ENCODE measurements at places on chromosomes 1 and 21.

GRCh38 chr1:97314685-97315084 is 593.1 kb downstream of the PTBP2 start:
- no peak for DNase-seq

DNA sequence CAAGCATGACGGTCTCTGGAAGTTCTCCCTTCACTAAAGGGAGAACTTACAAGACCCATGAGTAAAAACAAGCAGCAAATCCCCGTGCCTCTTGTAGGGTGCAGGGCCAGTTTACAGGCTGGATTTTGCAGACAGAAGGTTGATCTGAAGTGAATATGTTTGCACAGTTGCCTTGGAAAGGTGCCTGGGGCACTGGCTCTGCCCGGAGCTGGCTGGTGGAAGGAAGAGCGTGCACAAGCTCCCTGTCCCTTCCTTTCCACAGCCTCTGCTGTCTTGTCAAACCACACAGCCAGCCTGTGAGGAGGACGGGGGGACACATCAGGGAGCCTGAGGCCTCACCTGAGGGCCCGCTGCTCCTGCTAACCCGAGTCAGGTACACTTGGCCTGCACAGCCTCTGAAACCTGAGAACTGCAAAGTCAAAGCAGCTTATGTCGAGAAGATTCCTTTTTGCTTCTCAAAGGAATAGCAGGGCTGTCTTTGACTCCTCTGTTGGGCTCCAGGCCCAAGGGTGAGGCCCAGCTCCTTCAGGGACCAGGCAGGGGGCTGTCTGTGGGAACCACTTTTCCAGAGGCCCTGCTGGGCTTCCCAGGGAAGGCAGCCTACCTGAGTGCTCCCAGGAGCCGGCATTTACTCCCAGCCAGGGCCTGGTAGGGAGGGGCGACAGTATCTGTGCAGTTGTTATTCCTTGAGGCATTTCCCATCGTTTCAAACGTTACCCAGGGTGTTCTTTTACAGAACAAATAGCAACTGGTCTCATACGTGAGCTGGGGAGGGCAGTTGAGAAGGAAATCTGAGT is 251.5 kb downstream of the SIPA1L2 start:
- no peak for DNase-seq

DNA sequence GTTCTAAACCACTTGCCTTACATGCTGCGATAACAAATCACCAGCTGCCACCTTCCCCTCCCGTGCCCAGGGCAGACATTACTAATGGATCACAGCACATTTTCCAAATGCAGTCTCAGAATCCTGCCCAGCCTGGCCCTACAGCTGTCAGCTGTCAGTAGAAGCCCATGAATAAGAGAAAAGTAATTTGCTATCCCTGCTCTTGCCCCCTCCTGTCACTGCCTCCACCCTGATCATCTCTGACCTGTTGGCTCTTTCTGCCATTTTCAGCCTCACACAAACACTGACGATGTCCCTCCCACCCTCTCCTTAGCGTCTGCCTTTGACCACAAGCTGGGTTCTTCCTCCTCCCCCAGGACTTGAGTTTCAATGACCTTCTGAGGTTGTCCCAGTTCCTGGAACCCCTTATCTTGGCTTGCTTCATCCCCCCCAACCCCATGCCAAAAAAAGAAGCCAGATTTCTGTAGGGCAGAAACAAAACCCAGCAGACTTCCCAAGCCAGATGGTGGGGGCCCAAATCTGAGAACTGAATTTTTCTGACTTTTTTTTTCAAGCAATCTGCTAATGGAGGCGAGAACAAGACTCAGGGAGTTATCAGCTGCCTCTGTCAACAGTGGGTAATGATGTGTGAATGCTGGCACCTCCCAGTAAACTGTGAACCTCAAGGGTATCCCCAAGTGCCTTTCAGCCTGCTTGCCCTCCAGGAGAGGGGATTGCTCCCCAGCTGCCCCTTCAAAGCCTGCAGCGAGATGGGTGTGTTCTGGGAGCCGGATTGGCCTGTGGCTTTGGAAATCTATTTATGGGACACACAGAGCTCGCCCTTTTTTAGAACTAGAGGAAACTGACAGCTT is 216.5 kb upstream of the VAMP3 start:
- no peak for DNase-seq

DNA sequence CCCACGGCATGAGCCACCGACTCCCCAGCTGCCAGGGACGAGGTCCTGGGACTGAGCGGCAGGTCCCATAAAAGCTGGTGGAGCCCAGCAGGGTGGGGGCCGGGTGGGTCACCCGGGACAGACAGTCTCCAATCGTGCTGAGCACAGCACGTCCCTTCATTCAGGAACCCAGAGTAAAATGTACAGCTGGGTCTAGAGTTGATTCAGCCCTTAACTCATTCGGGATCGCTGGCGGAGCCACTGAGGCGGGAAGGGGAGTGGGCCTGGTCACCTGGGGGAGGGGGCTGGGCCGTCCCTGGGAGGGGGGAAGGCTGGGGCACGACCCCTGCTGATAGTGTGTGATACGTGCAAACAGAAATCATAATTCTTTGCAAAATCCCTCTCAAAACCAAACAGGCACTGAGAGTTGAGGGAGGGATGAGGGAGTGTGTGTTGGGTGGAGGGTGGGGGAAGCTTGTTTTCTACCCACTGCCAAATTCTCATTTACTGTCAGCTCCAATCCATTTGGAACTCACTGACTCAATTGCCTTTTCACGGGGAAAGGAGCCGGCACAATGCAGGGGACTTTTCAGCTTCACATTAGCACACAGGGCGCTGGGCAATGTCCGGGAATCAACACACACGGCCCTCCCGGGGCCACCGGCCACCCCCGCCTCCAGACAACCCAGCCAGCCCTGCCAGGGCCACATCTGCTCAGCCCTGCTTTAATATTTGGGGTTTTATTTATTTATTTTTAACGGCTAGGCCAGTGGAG is 13.8 kb downstream of the CASZ1 start:
- no peak for DNase-seq

- DNase-seq, result no peak
These were observed 97.3 kb downstream of the LMX1A start for GRCh38 chr1:165259236-165259635.

DNA sequence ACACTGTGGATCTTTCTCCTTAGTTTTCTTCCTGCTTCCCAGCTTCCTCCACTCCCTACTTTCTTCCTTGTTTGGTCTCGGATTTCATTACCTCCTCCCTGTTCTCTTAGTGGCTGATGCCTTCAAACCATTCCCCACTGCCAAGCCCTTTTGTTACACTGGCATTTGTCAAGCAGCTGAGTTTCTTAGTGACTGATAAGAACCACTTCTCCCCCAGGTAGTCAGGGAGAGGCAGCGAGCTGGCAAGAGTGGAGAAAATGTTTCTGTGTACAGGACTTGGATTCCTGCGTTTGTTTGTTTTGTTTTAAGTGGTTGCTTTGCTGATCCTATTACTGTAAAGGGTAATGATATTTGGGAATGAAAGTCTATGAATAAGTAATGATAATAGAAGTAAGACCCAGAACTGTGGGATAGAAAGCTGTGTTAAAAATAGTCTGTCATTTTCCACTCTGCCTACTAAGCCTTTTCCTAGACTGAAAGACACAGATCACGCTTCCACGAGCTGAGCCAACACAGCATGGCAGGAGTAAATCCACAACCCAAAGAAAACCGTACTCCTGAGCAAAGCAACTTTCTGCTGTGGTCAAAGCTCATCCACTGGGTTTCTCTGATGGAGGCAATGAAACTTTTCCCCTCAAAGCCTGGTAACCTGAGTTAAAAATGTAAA is 10.1 kb upstream of the SERTAD4 start:
- no peak for DNase-seq

- no peak for DNase-seq
These were observed 102.7 kb upstream of the CD55 start for GRCh38 chr1:207218512-207219362.

- DNase-seq, result peak; percentile 1
These were observed 34.1 kb downstream of the OR2G3 start for GRCh38 chr1:247639381-247639981.

DNA sequence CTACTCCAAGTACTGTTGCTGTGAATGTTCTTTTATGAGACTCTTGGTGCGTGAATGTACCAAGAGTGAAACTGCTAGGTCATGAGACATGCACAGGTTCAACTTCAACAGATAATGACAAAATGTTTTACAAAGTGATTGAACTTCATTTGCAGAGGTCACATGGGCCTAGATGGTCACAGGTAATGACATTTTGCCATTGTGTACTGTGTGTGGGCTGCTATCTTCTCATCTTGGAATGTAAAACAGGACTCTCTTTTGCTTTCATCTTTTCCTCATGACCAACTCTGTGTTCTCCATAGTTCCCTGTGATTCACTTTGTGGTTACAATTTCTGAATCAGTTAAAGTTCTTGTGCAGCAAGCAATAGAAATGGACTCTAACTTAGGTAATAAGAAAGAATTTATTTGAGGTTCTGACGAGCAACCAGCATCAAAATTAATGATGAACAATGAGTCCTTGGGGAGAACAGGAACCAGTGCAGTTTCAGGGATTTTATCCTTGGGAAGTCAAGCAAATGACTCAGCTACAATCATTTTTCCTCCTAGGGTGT is 16.2 kb upstream of the TSNAX start:
- peak; percentile 91 for DNase-seq

DNA sequence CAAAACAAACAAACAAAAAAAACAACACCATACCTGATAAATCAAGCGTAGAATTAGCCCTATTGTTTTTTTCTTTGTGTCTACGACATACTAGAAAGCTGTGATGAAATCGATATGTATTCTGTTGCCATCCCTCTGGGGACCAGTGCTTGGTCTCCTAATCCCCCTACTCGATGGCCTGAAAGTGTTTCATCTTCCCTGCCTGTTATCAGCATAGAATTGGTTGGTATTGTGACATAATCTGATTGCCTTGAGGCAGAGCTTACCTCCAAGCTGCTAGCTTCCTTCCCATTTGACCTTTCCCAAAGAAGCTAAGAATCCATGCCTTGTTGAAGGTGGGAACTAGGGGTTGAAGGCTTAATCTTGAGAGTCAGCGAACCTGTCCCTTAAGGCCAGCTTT is 40.7 kb upstream of the PIGV start:
- DNase-seq, result no peak

DNA sequence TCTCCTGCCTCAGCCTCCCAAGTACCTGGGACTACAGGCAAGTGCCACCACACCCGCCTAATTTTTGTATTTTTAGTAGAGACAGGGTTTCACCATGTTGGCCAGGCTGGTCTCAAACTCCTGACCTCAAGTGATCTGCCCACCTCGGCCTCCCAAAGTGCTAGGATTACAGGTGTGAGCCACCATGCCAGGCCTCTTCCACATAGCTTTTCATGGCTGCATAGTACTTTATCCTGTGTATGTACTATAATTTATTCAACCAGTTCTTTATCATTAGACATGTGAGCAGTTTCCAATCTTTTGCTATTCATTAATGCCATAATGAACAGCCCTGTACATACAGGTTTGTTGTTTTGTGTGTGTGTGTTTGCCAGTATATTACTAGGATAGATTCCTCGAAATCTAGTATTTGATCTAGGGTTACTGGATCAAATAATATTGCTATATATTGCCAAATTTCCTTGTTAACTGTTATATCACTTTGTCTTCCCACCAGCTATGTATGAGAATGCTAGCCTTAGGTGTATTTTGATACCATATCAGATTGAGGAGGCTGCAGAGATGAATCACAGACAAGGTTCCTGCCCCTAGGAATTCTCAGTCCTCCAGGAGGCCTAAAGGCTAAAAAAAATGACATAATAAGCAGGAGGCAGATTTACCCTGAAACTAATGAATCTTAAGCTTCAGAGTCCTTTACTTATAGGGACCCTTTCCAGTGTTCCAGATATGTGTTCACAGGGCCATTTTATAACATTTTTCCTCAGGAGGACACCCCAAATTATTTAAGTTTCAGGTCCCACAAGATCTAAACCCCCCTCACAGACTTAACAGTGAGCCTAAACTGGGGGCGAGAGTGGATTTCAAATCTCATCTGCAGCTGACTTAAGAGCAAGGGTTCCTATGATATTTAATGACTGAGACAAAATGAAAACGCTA is 2.1 kb upstream of the PDIK1L start:
- no peak for DNase-seq

DNA sequence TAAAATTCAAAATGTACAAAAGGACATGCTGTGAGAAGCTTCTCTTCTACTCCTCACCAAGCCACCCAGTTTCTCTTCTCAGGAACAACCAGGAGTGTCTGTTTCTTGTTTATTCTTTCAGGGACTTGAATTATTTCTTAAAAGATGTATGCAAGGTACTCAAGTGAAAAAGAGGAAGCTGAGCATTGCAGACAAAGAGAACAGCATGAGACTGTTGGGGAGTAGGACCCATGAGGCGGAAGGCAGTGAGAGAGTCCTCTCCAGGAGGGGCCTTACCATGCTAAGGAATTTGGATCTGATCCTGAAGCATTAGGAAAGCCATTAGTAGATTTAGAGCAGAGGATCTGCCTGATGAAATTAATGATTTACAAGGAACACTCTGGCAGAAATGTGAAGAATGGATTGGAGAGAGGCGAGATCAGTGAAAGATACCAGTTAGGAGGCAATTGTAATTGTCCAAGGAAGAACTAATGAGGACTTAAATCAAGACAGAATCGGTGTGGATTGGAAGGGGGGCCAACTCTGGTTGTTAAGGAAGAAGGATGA is 14.7 kb upstream of the SSX2IP start:
- no peak for DNase-seq

DNA sequence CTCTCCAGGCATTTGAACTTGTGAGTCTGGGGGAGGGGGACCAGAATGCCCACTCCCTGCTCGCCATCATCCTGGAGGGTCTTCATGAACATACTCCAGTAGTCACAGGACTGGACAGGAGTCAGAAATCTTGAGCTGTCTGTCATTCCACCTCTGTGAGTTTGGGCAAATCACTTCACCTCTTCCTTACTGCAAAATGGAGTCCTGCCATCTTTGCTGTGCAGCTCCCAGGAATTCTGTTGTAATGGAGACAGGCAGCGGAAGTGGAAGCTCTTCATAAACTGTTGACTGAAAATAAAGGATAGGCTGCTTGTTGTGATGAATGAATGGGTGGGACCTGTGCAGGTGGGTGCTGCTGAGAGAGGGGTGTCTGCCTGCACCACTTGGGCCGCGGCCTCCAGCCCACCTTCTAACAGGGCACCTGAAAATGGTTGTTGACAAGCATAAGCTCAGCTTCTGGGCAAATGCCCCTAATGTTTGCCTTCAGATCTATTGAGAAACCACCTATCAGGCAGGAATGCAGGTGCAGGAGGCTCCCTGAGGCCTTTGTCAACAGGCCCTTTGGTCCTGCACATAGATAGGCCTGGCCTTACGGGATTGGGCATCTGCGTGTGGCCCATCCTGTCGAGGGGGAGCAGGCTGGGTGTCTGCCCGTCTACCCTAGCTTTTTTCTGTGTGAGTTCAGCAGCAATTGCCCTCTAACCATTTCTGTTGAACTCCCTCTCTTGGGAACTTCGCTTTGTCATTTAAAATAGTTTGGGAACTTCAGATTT is 321.0 kb downstream of the RPS6KC1 start:
- no peak for DNase-seq

GRCh38 chr1:14614341-14614740 is 15.9 kb downstream of the KAZN start:
- DNase-seq, result no peak
